Uterus (tissue), 4 donors: ENCODE measurements at places on chromosomes 12 and 14. TPM values are rescaled to one million over a fixed set of nuclear protein-coding genes. Genes with fewer than 3 reads are reported as not detected.

GRCh38 chr12:88145567-88146505, 3.7 kb downstream of the TMTC3 start:
- DNase-seq: no peak

- no peak for DNase-seq
Measured at GRCh38 chr14:102605029-102605428, 12.6 kb downstream of the RCOR1 start.

GRCh38 chr12:104903648-104904423, 54.3 kb downstream of the SLC41A2 start:
- no peak for DNase-seq

DNA sequence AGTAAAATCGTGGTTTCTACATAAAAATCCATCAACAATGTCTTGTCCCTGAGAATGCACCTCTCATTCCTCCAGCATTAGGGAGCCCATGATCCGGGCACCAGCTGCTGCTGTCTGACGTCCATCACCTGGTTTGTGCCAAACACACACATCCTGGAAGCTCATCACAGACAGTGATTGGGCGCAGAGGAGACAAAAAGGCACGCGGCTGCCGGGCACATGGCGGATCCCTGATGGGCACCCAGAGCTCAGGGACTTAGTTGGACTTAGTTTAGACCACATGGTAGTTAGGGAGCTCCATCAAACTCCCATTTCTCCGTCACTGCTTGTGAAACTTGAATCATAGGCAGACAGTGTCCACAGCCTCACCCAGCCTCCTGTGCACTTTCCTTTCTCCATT, 1059.3 kb downstream of the TMEM121 start:
- DNase-seq: no peak

ABCC9 gene
- 109 TPM for total RNA-seq

GRCh38 chr12:32039347-32039746, 67.3 kb upstream of the BICD1 start:
- peak; percentile 86 for DNase-seq

DNA sequence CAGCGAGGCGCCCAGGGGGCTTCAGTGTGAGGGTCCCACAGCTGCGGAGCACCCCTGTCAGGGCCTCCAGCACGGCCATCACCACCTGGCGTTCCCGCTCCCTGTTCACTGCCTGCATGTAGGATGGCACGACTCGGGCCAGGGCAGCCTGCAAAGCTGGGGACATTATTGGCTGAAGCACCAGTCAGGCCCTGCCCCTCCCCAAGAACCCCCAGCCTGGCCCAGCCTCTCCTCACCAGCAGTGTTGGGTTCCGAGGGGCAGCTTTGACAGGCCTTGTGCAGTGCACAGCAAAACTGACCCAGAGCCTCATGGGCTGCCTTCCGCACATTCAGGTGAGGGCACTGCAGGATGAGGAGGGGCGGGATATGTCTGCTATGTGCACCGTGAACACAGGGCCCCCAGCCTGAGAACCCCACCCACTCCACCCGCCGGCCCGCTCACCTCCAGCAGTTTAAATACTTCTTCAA, 5.6 kb downstream of the IPO4 start:
- DNase-seq: no peak

DNA sequence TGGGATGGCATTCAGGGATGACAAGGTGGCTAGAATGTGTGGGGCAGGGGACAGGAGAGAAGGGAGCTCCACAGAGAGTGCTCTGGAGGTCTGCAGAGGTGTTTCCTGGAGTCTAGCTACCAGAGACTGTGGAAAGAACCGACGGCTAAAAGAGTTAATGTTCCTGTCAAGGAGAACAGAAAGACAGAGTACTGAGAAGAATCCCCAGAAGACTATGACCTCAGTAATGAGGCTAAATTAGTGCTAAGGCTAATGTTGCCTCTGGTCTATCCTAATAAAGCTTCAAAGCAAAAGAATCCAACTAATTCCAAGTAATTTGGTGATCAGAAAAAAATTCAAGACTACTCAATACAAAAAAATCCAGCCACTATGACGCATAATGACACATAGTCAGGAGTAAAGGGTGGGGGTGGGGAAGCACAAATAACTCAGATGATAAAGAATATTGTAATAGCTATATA, 44.7 kb downstream of the FERMT2 start:
- DNase-seq: no peak

GRCh38 chr12:95385246-95386035, 88.5 kb upstream of the METAP2 start:
- DNase-seq: peak; percentile 22

LTBP2 gene
- 27.5 TPM for total RNA-seq

HELB gene
- total RNA-seq: 3.9 TPM

SLC25A21 gene
- under 0.01 TPM for total RNA-seq

- DNase-seq: no peak
Measured at GRCh38 chr12:130818272-130818634, 20.8 kb downstream of the STX2 start.

DNA sequence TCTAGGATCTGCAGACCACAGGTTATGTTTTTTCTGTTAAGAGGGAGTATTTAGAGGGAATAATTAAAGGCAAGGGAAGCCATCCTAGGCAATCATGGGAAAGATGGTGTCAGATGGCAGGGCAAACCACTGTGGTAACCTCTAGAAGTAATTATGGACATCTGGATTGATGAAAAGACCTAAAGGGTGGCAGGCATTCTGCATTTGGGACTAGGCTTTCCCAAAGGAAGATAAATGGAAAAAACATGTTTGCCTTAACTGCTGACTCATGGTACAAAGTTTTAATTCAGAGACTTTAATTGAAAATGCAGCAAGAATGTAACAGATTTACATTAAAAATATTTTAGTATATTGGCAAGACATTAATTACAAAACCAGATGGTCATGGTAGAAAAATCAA, 88.1 kb downstream of the TMEM30B start:
- no peak for DNase-seq

DNA sequence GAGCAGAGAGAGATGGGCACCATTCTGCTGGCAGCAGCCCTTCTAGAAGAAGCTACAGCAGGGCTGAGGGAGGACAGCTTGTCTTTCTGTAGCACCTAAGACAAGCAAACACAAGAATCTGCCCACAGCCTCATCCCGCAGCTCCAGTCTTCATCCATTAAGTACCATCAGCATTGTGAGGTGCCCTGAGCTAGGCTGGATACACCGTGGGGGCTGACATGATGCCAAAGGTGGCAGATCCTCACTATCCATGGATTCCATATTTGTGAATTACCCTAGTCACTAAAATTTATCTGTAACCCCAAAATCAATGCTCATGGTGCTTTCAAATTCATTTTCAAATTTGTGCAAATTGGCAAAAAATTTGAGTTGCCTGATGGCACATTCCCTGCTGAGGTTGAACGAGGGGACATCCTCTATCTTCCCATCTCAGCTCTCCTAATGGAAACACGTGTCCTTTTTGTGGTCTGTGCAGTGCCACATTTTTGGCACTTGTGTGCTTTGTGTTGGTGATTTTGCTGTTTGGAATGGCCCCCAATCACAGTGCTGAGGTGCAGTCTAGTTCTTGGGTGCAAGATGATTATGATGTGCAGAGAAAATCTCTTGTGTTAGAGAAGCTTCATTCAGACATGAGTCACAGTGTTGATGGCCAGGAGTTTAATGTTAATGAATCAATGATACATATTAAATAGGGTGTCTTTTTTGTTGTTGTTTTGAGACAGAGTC, 7.0 kb downstream of the PITPNM2 start:
- no peak for DNase-seq

DNA sequence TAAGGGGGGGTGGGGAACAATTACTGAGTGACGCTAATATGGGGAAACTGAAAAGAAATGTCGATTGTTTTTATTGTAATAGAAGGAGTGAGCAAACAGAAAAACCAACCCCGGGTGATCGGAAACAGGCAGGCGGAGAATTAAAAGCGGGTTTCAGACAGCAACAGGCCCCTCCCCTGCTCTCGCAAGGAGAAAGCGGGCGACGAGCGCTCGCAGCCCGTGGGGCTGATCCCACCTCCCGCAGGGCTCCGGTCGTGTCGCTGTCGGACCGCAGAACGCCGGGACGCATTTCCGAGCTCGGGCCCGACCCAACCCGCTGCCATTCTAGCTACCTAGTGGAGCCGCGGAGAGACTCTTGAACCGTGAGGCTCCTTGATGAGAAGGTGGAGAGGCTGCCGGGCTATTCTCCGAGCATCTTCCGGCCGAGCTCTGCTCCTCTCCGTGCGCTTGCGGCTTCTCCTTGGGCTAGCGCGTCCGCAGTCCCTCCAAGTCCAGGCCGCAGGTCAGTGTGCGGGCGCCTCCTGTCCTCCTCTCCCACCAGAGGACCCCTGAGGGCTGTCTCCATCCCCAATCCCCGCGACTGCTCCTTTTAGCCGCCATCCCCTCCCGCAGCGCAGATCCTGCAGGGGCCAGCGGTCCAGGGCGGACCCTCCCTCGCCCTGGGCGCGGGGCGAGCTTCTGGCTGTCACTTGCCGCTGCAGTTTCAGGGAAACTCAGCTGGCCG, 4.1 kb upstream of the PAX9 start:
- DNase-seq: no peak

DNA sequence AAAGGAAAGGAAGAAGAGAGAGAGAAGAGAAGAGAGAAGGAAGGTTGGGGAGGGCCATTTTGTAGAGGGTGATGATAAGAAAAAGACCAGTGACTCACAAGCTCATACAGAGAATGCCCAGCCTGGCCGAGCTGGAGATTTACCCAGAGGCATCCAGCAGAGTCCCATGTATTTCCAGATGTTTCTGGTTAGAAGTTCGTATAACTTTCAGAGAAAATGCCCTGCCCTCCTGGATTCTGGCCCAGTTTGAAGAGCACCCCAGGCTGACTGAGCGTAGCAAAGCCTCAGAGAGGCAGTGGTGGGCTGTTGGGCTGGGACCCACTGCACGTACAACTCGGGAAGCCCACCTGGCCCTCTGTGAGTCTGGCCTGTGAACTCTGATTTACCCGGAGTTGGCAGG, 221.8 kb downstream of the SLC41A2 start:
- no peak for DNase-seq

GRCh38 chr12:15230751-15231150, 9.5 kb upstream of the RERG start:
- no peak for DNase-seq

GRCh38 chr12:78375461-78375860, 489.1 kb upstream of the SYT1 start:
- DNase-seq: no peak

DNA sequence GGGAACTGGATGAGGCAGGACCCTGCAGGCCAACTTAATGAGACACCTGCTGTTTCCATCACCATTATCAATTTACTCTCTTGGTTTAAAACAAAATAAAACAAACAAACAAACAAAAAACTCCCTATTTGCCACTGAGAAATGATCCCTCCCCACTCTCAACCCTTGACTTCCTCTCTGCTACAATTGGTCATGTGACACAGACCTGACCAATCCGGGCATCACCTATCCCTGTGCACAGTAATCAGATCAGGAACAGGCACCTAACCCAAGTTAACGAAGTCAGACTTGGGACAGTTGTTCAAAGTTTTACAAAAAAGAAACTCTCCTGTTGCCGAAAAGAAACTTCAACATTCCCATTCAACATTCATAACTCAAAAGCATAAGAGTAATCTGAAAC, 58.4 kb downstream of the NELL2 start:
- no peak for DNase-seq

- DNase-seq: no peak
Measured at GRCh38 chr12:32033406-32033805, 73.2 kb upstream of the BICD1 start.

DNA sequence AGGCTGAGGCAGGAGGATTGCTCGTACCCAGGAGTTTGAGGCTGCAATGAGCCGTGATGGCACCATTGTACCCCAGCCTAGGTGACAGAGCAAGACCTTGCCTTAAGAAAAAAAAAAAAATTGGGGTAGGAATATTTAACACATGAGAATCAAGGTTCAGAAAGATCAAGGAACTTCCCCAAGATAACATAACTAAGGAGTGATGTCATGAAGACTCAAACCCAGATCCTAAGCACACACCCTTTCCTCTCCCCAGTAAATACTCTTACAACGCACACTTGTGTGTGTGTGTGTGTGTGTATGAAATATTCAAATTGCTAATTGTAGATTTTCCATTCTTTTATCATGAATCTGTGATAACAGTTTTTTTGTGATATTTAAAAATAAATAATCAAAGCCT, 90.6 kb upstream of the NUDT4 start:
- no peak for DNase-seq

GRCh38 chr12:112950701-112951100, 12.4 kb downstream of the OAS3 start:
- no peak for DNase-seq

DNA sequence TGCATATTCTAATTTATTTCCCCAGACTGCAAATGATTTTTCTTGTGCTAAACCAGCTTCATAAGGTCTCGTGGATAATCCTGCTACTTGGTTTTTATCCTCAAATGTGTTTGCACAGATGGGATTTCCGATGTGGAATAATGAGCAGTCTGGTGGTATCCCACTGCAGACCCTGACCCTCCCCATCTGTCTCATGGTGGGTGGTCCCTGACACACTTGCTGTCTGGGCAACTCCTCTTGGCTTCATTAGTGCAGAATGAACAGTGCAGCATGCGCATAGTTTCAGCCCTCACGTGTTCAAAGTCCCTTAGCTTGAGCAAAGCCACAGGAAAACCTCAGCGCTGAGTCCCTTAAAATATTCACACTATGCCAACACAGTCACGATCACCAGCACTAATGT, 996.5 kb downstream of the AACS start:
- no peak for DNase-seq

PDZRN4 gene
- 8.5 TPM for total RNA-seq

- DNase-seq: no peak
Measured at GRCh38 chr14:94225460-94226378, 51.6 kb downstream of the PPP4R4 start.

DHRS2 gene
- 0.37 TPM for total RNA-seq

ABHD4 gene
- total RNA-seq: 26.9 TPM

DNA sequence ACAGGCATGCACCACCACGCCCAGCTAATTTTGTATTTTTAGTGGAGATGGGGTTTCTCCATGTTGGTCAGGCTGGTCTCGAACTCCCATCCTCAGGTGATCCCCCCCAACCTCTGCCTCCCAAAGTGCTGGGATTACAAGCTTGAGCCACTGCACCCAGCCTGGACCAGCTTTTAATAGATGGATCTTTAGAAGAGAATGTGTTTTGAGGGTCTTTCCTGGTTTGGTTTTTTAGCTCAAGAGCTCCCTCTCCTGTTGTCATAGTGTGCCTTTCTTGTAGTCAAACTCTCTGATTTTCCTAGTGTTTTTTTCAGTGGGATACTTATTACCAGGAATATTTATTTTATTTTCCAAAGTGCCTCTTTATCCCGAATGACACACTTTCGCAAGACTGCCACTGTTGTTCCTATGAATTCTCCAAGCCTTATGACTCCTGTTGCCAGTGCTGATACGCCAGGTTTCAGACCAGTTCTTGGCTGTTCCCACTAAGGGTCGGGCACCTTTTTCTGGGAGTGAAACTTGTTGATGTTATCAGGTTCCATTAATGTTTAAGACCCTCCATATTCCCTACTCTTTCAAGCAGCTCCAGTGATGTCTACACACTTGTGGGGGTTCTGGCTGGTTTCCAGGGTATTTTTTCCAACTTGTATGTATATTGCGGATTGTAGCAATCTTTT, 31.5 kb upstream of the LIMA1 start:
- no peak for DNase-seq

DNA sequence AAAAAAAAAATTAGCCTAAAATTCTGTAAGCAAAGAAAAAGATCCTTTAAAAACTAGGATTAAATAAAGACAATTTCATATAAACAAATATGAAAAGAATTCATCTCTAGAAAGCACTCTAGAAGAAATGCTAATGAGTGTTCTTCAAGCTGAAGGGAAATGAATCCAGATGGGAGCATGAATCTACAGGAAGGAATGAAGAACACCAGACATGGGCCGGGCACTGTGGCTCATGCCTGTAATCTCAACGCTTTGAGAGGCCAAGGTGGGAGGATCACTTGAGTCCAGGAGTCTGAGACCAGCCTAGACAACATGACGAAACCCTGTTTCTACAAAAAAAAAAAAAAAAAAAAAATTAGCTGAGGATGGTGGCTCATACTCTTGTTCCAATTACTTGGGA, 297.2 kb downstream of the FBXL14 start:
- DNase-seq: no peak
